ENCODE measurements at places on chromosomes 4 and X.

- DNase-seq, result peak; percentile 47
Observed at GRCh38 chr4:100823066-100823992, 305.5 kb upstream of the EMCN start.

- DNase-seq, result peak; percentile 74
Observed at GRCh38 chr4:154958621-154959358, 177.7 kb downstream of the RBM46 start.

DNA sequence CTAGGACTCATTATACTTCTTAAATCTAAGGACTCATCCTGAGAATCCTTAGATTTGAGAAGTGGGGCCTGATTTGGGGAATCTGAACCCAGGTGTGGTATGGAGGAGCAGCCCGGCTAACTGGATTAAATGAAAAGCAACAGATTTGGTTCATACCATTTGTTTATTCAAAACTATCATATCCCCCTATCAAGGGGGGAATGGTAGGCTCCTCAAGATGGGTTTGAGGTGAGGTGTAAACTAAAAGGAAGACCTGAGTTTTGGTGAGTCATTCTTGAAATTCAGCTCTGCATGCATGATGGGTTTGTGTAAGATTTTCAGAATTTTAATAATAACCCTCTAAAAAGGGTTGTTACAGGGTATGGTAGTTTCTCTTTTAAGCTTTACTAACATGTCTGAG, 53.4 kb downstream of the CASP6 start:
- no peak for DNase-seq

GRCh38 chrX:96705905-96706304, 21.3 kb downstream of the DIAPH2 start:
- DNase-seq, result no peak

DNA sequence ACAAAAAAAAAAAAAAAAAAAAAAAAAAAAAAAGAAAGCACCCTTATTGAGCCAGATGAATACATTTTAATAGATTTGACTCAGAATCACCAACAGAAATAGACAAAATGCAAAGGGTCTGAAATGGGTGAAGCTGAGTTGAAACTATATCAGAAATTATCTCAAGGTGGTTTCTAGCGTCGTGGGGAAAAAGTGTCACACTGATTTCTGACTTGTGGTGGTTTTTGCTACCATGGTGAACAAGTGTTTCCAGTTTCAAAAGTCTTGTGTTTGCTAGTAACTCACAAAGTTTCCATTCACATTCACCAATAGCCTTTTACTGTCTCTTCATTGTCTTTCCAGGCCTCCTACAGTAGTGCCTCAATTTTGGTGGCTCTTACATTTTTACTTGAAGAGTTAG, 135.5 kb downstream of the ARHGAP24 start:
- no peak for DNase-seq

- DNase-seq, result no peak
Observed at GRCh38 chrX:107669885-107670628, 41.7 kb downstream of the PRPS1 start.

DNA sequence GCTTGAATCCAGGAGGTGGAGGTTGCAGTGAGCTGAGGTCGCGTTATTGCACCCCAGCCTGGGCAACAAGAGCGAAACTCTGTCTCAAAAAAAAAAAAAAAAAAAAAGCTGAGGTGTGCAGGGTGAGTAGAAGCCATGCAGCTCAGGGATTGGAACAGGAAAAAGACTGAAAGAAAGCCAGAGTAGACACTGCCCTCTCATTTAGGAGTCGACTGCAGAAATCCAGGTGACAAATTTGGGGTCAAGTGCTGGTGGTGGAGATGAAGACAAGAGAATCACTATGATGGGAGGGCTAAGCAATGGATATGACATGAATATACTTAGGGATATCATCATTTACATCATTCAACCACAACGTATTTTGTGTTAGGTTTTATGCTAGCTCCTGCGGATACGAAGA, 1.9 kb downstream of the NEIL3 start:
- no peak for DNase-seq

GRCh38 chr4:7803992-7804755, 135.5 kb downstream of the AFAP1 start:
- DNase-seq, result peak; percentile 89

GRCh38 chr4:6516281-6516680, 43.9 kb upstream of the PPP2R2C start:
- DNase-seq, result no peak

- DNase-seq, result peak; percentile 81
Observed at GRCh38 chr4:184845367-184846021, 19.7 kb upstream of the ACSL1 start.

GRCh38 chr4:6546681-6547447, 28.1 kb upstream of the MAN2B2 start:
- DNase-seq, result peak; percentile 78

- no peak for DNase-seq
Observed at GRCh38 chrX:68413254-68413653, 20.0 kb downstream of the OPHN1 start.

- no peak for DNase-seq
Observed at GRCh38 chr4:10924274-10924673, 239.7 kb upstream of the CLNK start.

GRCh38 chr4:110618581-110619462, 4.1 kb downstream of the PITX2 start:
- no peak for DNase-seq

GRCh38 chrX:132292793-132293192, 73.5 kb upstream of the RAP2C start:
- DNase-seq, result peak; percentile 64

DNA sequence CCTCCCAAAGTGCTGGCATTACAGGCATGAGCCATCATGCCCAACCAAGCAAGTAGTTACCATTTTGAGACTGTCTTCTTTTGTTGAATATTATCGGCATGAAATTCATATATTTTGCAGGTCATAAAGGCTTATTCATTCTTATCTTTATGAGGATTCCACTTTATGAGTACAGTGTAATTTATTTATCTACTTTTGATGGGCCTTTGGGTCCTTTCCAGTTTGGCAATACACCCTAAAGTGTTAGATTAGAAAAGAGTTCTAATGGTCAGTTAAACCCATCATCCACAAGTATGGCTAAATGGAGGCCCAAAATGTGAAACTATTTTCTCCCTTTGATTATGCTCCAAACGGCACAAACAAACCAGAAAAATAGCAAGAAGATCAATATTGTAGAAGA, 10.9 kb upstream of the ABCG2 start:
- no peak for DNase-seq

DNA sequence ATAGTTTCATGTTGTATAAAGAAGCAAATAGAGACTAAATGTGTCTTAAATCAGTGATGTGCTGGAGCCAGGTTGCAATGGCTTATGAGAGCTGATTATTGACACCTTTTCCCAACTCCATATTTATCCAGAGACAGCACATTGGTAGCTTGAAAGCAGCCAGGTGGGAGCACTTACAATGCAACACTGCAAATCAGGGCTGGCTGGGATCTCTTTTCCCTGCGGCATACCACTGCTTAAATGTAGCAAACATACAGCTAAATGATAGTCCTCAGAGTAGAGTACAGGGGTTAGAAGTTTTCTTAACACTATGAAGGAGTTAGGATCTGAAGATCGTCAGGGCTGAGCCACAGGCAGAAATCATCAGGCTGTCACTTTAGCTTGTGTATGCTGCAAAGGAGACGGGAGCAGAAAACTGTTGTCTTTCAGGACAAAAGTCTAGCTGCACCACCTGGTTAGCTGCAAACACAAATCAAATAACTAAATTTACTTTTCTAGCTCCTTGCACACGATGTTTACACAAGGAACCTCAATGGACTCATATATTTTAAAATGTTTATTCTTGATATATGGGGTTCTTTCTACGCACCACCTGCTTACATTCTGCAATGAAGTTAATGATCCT, 527.3 kb downstream of the TLL1 start:
- no peak for DNase-seq

GRCh38 chr4:108683479-108683878, 33.1 kb downstream of the OSTC start:
- peak; percentile 57 for DNase-seq

DNA sequence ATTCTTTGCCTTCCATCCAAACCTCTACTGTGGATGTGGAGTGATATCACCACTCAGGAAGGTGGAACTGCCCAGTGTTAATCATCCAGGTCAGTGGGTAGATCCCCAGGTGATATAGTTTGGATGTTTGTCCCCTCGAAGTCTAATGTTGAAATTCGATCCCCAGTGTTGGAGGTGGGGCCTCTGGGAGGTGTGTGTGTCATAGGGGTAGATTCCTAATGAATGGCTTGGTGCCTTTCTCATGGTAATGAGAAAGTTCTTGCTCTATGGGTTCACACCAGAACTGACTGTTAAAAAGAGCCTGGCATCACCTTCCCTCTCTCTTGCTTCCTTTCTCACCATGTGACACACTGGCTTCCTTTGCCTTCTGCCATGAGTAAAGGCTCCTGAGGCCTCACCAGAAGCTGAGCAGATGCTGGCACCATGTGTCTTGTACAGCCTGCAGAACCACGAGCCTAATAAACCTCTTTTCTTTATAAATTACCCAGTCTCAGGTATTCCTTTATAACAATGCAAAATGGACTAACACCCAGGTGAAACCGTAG, 6.8 kb upstream of the SOWAHB start:
- DNase-seq, result no peak

- no peak for DNase-seq
Observed at GRCh38 chrX:98548519-98548918, 1664.8 kb downstream of the RPA4 start.

DNA sequence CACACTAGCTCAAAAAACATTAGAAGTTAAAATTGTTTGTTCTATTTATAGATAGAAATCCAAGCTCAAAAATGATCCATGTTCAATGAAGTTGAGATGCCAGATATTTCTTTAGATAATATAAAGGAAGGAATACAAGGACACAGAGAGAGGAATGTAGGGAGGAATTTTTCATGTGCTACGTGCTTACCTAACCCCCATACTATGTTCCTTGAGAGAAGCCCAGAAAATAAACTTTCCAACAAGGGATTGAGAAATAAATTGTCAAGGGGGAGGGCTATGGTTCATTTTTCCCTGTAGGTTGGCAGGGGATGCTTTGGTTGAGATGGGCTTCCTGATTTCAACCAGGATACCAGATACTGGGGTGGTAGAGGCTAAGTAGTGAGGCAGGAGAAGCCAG, 15.6 kb upstream of the ADH5 start:
- DNase-seq, result no peak

- DNase-seq, result peak; percentile 47
Observed at GRCh38 chr4:1081689-1082040, 31.7 kb downstream of the RNF212 start.

GRCh38 chr4:54687887-54688841, 30.4 kb downstream of the KIT start:
- peak; percentile 81 for DNase-seq

DNA sequence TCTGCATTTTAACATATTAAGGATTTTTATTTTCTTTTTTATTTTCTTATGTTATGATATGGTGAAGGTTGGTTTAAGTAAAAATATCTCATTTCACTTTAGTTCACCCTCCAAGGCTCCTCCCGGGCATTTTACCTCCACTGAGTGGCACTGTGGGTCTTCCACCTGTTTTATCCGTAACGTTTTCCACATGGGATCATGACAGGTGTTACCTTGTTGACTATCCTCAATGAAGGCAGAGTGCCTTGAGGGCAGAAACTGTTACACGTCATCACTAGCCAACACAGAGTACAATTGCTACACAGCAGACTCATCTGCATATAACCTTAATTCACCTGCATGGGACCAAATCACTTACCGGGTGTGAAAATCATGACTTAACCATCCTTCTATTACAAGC, 105.8 kb downstream of the GEMIN8 start:
- DNase-seq, result no peak

GRCh38 chr4:168857546-168858314, 152.3 kb downstream of the CBR4 start:
- DNase-seq, result peak; percentile 84

DNA sequence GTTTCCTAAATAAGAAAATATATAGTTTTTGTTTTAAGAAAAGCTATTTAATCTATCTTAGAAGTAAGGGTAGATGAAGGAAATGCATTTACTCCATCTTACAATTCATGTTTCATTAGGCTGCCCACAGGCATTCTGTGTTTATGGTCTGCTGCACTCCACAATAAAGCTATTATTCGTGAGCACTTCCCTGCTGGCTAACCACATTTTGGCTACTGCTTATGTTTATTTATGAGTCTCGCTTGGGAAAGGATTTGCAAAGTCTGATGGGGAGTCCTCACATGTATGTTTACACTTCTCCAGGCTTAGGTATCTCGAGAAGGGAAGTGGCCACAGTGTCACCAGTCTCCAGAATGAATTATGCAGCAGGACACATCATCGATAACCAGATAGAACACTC, 260.8 kb upstream of the VCX start:
- peak; percentile 55 for DNase-seq

- no peak for DNase-seq
Observed at GRCh38 chrX:95318882-95319281, 1365.8 kb upstream of the DIAPH2 start.

DNA sequence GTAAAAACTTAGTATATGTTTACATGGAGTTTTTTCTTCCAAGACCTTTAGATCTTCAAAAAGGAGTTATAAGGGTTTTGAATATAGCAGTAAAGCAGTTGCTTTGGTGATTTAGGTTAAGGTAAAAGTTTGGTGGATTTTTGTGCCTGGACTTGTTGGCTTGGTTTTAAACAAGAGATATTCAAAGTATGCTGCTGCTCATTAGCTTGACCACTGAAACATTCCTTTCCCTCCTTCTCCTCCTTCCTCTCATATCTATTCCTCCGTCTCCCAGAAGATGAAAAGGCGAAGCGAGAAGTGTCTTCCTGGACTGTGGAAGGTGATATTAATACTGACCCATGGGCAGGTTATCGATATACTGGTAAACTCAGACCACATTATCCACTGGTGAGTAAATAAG, 38.4 kb downstream of the METAP1 start:
- DNase-seq, result peak; percentile 70

- peak; percentile 21 for DNase-seq
Observed at GRCh38 chrX:124023838-124024238, 62.3 kb downstream of the STAG2 start.

- DNase-seq, result no peak
Observed at GRCh38 chr4:22501715-22502095, 14.2 kb downstream of the ADGRA3 start.

DNA sequence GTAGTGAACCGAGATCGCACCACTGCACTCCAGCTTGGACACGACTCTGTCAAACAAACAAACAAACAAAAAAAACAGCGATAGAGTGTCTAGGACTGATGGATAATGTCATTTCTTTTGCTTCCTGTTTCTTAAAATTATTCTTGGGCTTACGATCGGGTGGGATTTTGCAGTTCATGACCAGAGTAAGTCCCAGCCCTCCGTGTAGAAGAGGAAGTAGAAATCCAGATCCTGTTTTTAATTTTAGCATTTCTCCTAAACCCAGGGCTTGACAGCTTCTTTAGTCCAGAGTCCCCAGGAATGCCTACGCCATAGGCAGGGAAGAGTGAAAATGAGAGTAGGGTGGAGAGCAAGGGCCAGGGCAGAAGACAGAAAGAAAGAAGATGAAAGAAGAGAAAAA, 94.3 kb downstream of the HPRT1 start:
- no peak for DNase-seq

- no peak for DNase-seq
Observed at GRCh38 chr4:25100021-25100555, 60.2 kb downstream of the SEPSECS start.

DNA sequence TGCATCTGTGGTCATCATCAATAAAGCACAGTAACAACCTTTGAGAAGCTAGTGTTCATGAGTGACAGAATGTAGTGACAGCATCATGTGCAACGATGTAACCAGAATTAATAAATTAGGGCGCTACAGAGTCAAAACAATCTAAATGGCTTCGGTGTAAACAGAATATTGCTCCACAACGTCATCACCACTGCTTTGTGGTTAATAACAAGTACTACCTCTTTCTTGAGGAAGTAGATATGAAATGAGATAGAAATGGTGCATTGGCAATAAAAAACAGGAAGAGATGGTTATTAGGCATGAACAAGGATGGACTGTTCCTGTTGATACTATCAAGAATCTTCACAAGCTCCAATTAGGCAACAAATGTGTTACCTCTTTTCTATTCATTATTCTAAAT, 8.7 kb upstream of the PDHA2 start:
- DNase-seq, result no peak

Data from astrocyte of the hippocampus (primary cell).